ENCODE measurements at places on chromosomes 7 and 10.

DNA sequence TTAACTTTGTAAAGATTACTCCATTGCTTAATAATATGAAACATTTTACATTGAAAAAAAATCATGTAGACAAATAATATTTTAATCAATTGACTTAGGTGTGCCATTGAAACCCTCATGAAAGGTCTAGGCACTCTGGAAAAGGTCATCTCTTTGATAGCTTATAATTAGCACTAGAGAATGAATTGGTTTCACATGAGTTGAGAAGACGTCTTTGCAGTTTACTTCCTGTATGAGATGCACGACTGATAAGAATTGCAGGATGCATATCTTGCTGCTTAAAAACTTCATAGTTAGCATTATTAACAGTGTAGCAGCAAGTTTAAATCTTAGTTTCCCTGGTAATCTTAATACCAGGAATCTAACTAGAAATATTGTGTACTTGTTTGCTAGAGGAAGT is 614.2 kb upstream of the COBL start:
- DNase-seq = no peak

DNA sequence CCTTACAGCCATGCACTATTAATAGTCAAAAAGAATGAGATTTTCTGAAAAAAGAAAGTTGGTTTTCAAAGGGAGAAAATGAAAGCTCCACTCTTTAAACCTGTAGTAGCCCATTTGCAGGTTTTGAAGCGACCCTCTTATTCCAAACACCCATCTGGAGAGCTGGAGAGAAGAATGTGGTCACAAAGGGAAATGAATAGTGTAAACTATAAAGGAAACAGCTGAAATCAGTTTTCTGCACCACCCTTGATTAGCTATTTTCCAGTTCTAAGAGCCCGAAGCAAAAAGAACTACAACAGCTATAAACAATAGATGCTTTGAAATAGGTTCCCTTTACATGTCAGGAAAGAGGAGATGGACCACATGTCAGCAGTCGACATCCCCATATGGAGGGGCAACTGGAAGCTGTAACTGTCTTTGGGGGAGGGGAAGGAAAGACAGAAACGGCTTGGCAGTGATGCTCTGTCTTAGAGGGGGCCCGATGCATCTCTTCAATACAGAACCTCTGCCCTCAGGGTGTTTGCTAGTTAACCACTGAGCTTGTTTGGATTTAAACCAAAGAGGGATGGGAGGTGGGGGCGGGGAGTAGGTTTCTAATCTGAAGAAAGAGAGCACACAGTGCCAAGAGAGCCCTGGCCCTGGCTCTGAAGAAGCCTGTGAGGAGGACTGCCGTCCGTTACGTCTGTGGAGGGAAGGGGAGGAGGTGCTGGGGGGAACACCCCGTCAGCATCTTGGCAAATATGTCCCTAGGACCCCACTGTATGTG is 55.3 kb downstream of the CPVL start:
- peak; percentile 38 for DNase-seq

DNA sequence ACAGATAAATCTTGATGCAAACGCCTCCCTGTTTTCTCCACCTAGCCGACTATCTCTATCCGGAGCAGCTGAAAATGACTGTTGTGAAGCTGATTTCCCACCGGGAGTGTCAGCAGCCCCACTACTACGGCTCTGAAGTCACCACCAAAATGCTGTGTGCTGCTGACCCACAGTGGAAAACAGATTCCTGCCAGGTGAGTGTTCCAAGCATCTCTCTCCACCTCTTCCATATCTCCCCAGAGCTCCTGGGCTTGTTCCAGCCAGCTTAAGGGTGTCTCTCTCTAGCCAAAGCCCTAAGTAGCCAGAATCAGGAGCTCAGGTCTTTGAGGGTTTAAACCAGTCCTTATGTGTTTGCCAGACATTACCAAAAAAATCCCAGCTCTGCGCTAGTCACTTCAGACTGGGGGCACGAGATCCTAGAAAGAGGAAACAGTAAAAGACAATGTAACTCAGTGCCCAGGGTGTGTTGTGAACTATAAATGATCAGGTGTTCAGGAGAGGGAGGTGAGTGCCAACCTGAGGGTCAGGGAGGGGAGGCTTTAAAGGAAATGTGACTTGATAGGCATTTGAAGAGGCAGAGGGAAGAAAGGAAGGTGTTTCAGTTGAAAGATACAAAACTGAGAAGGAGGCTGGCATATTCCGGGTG is 4.4 kb downstream of the PLAU start:
- DNase-seq = no peak

DNA sequence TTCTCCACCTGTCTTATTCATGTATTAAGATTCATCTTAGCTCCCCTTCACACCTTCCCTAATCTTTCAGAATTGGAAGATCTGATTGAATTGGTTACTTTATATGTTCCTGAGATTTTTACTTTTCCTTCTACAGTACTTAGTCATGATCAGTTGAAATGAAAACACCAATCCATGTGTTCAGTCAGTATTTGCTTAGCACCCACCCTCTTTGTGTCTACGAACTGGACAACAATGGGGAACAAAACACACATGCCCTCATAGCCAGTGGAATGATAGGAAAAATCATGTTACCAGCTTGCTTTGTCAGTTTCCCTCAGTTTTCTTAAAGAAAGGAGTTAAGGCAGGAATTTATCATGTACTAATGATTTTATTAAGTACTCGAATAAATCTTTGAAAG is 2.0 kb downstream of the MASTL start:
- no peak for DNase-seq

DNA sequence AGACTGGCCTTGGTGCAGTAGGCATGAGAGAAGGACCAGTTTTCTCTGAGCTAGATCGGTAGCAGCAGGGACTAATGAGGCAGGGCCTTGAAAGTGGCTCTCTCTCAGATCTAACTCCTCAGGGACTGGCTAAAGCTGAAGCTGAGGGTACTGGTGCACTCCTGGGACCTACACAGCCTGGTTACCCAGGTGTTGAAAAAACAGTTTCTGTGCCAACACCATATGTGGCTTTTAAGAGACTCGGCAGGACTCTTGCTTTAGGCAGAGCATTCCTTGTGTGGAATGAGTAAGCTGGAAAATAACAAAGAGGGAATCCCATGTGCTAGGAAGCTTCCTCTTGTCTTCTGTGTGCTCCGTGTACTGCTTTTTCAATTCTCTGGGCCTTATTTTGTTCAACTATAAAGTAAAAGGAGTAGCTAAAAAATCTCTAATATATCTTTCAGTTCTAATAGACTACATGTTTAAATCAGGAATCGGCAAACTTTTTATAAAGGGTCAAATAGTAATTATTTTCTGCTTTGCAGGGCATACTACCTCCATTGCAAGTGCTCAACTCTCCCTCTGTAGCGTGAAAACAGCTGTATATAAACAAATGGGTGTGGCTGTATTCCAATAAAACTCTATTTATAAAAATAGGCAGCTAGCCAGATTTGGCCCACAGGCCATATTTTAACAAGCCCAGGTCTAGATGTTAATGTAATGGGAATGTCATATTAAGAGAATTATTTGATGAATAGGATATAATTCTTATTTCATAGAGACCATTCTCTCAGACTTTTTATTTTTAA is 186.1 kb upstream of the KAT6B start:
- peak; percentile 91 for DNase-seq

DNA sequence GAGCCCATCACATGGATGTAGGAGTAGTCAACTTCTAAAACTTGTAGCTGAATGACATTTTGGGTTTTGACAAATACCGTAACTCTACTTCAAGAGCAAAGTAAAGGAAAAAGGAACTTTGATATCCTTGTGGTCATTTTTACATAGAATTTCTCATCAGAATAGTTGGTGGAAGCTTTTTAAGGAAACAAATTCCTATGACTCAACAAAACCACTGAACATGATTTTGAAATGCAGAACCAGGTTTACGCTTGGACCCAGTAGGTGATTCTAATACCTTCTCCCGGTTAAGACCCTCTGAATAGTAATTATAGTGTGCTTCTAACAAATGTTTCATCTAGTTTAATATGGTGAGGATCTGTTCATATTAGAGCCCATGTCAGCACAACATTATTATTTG is 307.8 kb downstream of the GPR37 start:
- DNase-seq = no peak

DNA sequence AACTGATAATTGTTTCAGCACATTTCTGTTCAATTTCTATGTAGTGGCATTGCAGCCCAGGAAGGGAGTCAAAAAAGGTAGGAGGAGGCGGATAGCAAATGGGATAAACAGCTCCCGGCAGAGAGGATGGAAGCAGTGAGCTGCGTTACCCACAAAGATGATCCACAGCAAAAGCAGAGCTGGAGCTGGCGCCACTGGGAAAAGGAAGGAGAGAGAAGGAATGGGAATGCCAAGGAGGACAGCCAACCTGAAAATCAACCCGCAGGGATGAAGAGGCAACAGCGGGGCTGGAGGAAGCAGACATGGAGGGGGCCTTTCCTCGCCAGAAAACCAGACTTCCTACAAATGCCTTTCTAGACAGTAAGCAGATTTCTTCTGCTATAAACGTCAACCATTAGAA is 82.7 kb upstream of the ADAM12 start:
- no peak for DNase-seq

GRCh38 chr7:20284003-20284770 is 46.5 kb upstream of the ITGB8 start:
- DNase-seq = no peak

DNA sequence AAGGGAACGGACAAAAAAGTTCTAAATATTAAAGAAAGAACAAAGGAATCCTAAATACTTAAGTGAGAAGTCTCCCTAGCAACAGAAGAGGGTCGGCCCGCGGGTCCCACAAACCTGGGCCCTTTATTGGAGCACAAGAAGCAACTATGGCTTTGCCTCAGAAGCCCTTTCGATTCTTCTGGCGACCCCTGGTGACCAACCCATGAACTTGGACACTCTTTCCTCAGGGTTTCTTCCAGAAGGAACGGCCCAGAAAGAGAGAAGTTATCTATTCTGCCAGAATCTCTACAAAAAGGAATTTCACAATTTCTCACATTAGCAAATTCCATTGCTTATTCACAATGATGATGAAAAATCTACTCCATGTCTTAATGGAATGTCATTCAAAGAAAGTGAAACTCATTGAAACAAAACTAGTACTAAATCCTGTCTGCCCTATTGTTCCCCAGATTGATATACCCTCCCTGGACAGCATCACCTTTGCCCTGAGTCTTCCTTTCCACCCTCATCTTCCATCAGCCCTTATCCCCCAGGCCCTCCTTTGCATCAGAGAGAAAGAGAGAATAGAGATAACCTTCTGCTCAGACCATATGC is 43.7 kb downstream of the CPVL start:
- no peak for DNase-seq

- no peak for DNase-seq
These were observed 15.3 kb upstream of the PAX2 start for GRCh38 chr10:100729862-100730724.

DNA sequence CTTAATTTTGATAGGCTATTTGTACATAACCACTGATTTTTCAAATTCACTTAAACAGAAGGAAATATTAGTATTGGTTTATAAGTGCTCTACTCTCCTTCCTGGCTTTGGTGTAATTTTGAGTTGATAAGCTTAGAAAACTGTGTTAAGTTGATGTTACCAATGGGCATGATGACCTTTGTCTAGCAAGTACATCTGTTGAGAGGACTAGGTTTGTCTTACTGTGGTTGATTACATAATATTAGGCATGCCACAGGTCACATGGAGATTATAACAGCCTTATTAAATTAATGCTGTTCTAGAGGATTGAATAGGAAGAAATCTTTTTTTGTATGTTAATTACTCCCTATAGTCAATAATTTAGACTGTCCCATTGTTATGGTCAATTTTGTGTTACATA is 27.0 kb downstream of the CYP2C18 start:
- DNase-seq = no peak

DNA sequence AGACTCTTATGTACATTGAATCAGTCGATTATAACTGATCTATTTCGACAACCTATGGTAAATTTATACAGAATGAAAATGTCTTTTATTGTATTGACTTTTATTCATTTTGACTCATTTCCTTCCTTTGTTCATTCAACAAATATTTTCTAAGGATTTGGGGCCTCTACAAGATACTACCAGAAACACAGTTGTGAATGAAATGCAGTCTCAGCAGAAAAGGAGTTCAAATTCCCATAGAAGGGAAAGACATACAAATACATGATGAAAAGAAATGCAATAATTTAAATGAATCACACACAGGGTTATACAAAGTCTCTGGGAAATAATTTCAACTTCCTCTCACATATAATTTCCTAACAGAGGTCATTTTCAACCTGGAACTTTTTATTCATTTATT is 134.0 kb upstream of the SEMA3A start:
- DNase-seq = no peak

DNA sequence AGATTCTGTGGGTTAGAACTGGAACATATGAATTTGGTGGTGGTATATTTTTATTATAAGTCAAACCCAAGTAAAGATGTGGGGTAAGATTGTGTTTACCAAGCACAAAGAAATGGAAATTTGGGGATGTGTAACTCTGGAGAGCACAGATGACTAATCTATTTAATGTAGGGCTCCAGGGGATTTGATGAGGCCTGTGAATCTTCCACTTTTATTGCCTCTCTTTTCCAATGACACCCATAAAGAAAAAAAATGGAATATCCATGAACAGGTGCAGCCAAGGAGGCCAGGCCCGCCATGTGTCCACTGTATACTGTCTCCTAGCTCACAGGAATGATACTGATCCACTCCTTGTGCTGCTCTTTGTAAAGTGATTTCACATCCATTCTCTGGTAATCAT is 2.8 kb downstream of the SRGN start:
- no peak for DNase-seq

DNA sequence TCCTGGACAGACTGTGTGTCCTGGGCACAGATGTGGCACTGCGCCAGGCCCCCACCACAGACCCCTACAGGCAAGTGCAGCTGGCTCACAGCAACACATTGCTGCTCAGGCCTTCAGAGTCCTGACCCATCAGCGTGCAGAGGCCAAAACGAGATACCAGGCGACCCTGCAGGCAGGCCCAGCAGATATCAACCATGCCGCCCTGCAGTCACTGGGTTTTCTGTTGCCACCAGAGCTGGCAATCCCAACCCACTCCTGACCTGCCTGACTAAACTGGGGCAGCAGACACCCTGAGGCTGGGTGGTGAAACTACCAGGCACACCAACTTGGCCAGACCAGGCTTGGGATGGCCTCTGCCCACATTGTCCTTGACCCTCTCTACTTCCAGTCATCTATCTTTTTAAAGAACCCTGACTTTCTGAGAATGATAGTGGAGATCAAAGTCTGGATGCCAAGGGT is 20.3 kb downstream of the ZCCHC24 start:
- DNase-seq = no peak

GRCh38 chr10:10847387-10847786 is 170.3 kb upstream of the CELF2 start:
- no peak for DNase-seq
